Activated CD4-positive, CD25-positive, alpha-beta regulatory T cell treated with anti-CD3 and anti-CD28 coated beads, Interleukin-2, amount 50 U/mL, for 16 hours (primary cell): ENCODE measurements at places on chromosomes 2 and 18.

DNA sequence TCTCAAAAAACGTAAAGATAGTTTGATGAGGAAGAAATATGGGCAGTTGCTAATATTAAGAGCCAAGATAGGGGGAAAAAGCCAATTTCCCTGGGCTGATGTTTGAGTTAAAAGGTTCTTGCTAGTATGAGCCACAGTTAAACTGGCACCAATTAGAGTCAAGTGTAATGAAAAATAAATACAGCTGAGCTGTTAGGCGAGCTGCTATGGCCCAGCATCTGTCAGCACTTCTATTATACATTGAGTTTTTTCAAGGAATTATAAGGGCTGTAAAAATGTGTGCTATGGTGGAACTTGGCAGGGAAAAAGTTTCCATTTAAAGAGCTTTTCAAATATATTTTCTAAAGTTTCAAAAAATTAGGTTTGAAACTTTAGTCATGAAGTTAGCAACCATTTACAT, 279.6 kb downstream of the CYRIA start:
- DNase-seq = no peak

- DNase-seq = no peak
These were observed 30.0 kb downstream of the FHL2 start for GRCh38 chr2:105368759-105369408.

DNA sequence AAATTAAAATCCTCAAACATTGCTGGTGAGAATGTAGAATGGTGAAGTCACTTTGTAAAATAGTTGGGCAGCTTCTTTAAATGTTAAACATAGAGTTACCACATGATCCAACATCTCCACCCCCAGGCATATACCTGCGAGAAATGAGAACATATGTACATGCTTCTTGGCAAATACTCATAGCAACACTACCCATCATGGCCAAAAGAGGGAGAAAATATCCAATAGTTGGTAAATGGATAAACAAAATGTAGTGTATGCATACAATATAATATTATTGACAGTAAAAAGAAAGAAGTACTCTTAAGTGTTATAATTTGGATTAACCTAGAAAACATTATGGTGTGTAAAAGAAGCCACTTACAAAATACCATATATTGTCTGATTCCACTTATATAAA, 185.9 kb downstream of the CDH7 start:
- DNase-seq = no peak

GRCh38 chr2:184067502-184067901, 530.8 kb upstream of the ZNF804A start:
- DNase-seq = no peak

DNA sequence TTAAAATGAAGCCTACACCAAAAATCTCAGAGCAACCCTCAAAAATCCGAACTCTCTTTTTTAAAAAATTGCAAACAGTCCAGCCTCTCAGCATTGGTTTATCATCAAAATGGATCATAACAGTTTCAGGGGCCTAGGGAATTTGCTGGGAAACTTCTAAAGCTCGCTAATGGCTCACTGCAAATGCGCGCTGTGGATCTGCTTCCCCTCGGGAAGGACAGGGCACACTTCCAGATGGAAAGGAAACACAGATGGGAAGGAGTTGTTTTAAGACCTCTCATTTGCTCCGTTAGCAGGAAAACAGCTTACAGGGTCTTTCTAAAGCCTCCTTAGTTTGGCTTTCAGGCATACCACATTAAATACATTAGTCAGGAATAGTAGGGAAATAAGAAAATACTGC, 27.2 kb downstream of the FECH start:
- DNase-seq = no peak

- no peak for DNase-seq
These were observed 104.6 kb downstream of the RTN4 start for GRCh38 chr2:54945391-54946219.

GRCh38 chr2:172701250-172701649, 34.4 kb upstream of the RAPGEF4 start:
- no peak for DNase-seq

GRCh38 chr2:219571311-219572236, at the start of gene OBSL1:
Gene OBSL1 (minus strand): TSS chr2:219571539. CDS start chr2:219571232, 307 bp downstream.
- DNase-seq = no peak

- no peak for DNase-seq
These were observed 83.1 kb downstream of the FARSB start for GRCh38 chr2:222572751-222573174.

GRCh38 chr2:27041752-27042151, 9.0 kb downstream of the TMEM214 start:
- no peak for DNase-seq

GRCh38 chr2:240557808-240558207, at the start of gene ANKMY1:
Gene ANKMY1 (minus strand): TSS chr2:240557988. CDS start chr2:240557335, 653 bp downstream.
- no peak for DNase-seq

DNA sequence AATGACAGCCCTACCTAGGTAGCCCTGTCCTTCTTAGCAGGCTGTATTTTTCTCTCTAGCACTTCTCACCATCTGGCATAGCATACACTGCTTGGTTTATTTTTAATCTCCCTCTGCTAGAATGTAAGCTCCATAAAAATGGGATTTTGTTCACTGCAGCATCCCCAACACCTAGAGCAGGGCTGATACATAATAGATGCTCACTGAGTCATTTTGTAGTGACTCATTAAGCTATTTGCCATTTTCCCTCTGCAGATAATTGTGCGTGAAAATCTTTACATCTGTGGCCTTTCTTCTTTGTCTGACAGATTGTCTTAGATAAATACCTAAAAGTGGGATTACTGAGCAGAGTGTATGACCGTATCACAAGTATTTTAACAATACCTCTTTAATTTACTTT, 82.5 kb downstream of the CERS6 start:
- no peak for DNase-seq

- no peak for DNase-seq
These were observed 26.4 kb downstream of the TRAPPC12 start for GRCh38 chr2:3405876-3406275.

GRCh38 chr2:202530038-202530437, 104.7 kb upstream of the FAM117B start:
- DNase-seq = no peak

GRCh38 chr2:69689466-69689865, 45.9 kb upstream of the AAK1 start:
- no peak for DNase-seq

- DNase-seq = no peak
These were observed 7.4 kb upstream of the SLC16A14 start for GRCh38 chr2:230075988-230076631.

DNA sequence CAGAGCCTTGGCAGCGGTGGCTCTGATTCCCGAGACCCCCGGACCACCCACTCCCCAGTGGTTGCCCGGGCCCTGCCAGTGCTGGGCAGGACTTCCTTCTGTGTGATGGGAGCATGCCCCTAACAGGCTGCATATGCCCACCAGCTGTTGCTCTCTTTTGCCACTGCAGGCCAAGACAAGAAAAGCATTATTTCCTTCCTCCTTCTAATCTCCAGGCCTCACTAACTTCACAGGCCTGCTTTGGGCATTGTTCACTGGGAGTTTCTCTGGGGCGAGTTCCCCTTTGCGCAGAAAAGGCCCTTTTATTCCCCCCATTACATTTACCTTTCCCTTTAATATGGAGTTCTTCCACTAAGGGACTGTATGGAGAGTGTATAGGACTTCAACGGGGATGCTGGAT, 249.1 kb upstream of the SIX2 start:
- DNase-seq = no peak

- no peak for DNase-seq
These were observed 42.3 kb downstream of the CYP1B1 start for GRCh38 chr2:38033646-38034045.

GRCh38 chr2:98084151-98084868, 2.7 kb upstream of the VWA3B start:
- DNase-seq = no peak

- DNase-seq = no peak
These were observed 4.9 kb downstream of the KIF1A start for GRCh38 chr2:240814946-240815760.

DNA sequence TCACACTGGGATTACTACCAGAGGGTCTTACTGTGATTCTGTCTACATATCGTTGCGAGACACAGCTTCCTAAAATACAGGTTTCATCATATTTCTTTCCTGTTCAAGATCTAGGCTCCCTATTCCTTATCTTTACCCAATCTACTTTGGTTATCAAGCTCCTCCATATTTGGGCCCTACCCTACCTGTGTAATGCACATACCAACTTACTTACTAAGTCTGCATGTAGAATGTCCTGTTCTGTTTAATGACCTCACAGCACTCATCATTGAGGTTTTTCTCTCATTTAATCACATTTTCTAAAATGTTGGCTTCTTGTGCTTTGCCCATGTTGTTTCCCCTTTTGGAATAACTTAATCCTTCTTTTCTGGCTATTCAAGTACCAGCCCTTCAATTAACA, 551.1 kb downstream of the ZEB2 start:
- DNase-seq = no peak

DNA sequence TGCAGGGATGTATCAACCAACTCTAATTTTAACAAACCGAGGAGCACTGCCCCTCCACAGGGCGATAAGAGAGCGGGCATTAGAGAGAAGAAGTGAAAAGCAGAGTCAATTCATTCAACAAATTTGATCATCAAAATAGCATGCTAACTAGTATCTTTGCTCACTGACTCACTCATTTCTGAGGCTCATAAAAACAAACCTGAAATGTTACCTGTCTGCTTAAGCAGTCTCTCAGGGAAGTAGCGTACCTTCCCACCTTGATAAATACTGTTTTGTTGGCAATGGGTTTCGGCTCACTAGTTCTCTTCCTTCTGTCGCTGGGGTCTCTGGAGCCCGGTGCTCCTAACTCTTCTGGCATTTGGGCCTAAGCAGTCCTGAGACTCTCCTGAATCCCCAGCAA, 248.8 kb downstream of the IRS1 start:
- no peak for DNase-seq

DNA sequence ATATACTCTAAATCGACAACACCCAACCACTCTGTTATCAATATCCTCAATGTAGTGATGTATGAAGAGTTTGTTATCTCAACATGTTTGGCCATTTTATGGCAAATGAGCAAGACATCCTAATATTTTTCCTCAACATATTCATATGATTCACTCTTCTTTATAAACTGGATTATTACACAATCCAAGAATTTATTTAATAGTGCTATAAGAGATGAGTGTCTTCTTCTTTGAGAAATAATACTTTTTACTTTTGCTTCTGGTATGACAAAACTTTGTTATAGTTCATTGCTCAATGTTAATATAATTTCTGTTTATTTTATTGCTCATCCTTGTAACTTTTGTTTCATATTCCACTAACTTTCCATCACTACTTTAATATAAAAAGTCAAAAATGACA, 44.3 kb downstream of the SCN9A start:
- DNase-seq = no peak

DNA sequence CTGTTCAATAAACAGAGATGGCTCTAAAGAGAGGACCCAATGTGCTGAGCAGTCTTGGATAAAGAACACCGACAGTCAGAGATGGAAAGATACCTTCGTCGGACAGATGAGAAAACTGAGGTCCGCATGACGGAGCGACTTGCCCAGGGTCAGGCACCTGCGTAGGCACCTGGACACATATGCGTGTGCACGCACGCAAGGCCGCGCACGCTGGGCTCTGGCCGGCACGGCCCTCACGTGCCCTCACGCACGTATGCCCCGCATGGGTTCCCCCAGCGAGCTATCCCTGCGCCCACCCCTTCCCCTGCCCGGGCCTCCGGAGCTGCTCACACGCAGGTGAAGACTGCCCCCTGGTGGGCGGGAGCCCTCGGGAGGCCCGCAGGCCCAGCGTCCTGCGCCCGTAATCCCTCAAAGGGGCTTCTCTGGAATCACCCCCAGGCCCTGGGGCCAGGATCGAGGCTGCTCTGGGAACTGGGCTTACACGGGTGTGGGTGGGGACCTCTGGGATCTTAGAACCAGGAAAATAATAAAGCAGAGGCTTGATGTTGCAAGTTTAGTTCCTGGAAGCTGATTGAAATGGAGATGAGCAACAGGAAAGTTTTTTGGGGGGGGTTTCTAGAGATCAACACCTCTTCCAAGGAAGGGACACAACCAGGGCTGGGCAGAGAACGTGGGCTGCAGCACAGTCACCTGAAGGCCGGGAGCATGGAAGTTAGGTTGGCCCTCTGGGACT, 246.3 kb downstream of the TNS1 start:
- peak; percentile 31 for DNase-seq

DNA sequence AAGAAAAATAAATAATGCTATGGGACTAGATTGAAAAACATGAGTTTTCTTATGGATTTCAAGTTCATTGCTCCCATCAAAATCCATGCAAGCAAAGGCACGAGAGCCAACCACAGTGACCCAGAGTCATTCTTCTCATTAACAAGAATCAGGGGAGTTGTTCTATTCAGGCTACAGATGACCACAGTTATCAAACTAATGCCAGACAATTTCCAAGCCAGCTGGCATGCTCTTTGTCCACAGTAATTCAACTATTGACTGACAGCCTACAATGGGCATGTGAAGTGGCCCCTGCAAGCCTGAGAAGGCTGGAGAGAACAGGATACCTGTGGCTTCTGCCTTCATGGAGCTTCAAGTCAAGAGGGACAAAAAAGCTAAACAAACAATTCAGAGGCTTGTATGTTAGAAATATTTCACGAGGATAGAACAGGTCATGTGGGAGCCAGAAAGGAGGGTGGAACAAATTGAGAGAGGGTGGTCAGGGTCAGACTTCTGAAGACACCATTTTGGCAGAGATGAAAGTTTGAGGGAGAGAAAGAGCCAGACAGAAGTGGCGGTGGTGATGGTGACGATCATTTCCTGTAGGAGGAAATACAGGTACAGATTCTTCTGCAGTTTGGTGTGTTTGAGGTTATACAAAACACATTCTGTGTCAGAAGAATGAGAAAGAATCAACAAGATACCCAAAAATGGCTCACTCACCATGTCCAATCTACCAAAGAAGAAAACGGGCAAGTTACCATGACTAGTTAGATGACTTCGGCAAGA, 732.4 kb downstream of the RNF144A start:
- DNase-seq = no peak

DNA sequence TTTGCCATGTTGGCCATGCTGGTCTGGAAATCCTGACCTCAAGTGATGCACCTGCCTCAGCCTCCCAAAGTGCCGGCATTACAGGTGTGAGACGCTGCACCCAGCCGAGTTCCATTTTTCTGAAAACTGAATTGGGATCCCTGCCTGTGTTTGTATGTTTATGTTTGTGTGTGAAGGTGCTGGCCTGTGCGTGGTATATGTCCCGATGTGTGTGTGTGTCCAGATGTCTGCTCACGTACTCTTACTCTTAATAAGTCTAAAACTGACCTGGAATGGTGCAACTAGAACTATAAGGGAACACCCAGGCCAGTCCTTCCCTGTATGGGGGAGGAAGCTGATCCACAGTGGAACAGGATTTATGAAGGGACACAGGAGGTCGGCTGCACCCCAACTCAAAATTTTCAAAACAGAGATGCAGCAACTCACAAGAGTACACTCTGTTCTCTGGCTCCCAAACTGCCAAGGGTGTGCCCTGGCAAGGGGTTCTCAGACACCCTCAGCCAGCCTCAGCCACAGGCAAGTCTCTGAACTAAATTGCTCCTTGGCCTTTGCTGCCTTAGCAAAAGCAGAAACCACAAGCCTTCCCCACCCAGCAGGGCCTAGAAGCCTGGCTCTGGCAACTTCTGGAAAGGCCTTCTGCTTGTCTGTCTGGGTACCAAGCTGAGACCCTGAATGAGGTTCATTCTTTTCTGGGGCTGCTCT, 36.5 kb downstream of the RHOB start:
- DNase-seq = no peak

- DNase-seq = no peak
These were observed 64.3 kb upstream of the TTN start for GRCh38 chr2:178871536-178871935.
